Stimulated activated CD8-positive, alpha-beta memory T cell treated with anti-CD3 and anti-CD28 coated beads, Interleukin-4, amount 100 ng/mL, for 4 hours (primary cell): ENCODE measurements at places on chromosomes 16 and 17.

GRCh38 chr17:13346996-13347762 is 254.6 kb downstream of the HS3ST3A1 start:
- DNase-seq, result no peak

GRCh38 chr16:49148410-49148809 is 133.2 kb downstream of the CBLN1 start:
- no peak for DNase-seq

DNA sequence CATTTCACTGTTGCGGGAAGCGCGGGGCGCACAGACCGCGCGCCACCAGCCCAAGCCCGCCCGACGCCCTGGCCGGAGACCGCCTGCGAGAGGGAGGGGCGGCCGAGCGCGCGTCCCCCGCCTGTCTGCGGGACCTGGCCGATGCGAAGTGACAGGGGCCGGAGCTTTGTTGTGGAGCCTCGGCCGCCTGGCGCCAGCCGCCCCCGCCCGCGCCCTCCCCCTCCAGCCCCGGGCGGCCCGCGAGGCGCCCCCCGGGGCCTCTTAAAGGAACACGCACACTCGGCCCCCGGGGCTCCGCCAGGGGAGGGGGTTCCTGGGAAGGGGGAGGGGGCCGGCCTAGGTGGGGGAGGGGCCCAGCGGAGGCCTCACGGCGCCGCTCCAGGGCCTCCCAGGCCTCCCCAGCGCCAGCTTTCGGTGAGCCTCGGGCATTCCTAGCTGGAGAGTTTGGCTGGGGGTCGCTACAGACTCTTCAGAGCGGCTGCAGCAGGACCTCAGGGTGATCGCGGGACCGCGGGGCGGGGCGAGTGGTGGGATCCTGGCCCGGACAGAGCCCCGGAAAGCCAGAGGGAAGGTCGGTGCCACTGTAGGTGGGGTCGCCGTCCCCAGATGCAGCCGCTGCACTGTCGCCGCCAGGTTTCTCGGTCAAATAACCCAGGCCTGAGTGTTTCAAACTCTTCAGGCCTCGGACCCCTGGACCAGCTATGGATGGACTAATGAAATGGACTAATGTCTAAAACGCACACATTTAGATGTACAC is 2.4 kb upstream of the TBX2 start:
- no peak for DNase-seq

DNA sequence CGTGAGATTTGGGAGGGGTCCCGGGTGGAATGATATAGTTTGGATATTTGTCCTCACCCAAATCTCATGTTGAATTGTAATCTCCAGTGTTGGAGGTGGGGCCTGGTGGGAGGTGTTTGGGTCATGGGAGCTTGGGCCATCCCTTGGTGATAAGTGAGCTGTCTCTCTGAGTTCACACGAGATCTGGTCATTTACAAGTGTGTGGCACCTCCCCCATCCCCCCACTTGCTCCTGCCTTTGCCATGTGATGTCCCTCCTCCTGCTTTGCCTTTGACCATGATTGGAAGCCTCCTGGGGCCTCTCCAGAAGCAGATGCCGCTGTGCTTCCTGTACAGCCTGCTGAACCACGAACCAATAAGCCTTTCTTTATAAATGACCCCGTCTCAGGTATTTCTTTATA is 21.3 kb upstream of the BAIAP2 start:
- DNase-seq, result no peak

DNA sequence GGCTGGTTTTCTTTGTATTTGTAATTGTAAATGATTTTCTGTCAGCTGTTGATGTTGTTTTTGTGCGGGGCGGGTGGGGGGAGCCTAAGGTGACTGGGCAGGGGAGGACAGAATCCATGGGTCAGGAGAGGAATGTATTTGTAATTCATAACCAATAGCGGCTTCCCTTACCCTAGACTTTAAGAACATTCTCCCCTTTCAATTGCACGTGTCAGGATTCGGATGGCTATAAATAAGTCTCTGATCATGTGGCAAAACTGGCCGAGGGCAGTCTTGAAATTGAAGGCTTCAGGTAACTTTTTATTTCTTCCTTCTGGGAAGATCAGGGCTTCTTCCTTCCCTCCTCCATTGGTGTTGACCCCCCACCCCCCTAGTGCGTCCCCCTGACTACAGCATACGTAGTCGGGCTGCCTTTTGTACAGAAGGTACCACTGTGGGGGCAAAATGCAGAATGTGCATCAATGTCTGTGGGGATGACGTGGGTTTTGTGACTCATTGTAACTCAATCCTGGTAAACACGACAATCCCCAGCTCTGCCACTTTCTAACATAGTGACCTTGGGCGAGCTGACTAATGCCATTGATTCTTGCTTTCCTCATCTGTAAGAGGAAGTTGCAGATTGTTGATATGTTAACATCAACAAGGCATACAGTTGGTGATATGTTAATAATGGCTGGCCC is 16.2 kb downstream of the MARCHF10 start:
- no peak for DNase-seq

GRCh38 chr16:9738690-9739089 is 443.5 kb downstream of the GRIN2A start:
- no peak for DNase-seq

DNA sequence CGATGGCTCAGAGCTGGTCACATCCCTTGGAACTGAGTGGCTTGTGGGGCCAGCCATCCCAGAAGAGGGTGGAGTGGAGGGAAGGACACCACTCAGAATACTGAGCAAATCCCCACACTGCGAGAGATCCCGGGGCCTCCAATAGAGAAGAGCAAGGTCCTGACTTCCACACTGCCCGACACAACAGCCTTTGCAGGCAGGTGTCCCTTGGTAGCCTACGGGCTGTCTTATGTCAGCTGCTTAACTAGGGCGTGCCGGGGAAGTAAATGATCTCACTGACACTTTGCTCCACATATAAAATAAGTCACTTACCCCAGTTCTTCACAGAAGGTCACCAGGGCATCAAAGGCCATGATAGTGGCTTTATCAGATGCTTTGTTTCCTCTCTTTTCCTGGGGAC is 16.1 kb downstream of the RECQL5 start:
- DNase-seq, result no peak

GRCh38 chr17:76421044-76421407 is 31.9 kb downstream of the UBE2O start:
- no peak for DNase-seq

DNA sequence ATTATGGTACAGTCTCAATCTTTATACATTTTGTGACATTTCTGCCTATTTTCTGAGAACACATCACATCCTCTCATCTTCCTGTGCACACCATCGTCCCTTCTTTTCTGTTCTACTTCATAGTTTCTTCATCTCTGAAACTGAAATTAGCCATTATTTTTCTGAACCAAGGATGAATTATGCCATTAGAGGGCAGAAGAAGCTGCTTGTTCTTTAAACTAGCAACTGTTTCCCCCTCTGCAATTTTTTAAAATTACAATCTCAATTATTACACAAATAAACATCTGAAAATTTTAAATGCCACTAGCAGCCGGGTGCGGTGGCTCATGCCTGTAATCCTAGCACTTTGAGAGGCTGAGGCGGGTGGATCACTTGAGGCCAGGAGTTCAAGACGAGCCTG is 41.3 kb downstream of the RBBP6 start:
- no peak for DNase-seq

DNA sequence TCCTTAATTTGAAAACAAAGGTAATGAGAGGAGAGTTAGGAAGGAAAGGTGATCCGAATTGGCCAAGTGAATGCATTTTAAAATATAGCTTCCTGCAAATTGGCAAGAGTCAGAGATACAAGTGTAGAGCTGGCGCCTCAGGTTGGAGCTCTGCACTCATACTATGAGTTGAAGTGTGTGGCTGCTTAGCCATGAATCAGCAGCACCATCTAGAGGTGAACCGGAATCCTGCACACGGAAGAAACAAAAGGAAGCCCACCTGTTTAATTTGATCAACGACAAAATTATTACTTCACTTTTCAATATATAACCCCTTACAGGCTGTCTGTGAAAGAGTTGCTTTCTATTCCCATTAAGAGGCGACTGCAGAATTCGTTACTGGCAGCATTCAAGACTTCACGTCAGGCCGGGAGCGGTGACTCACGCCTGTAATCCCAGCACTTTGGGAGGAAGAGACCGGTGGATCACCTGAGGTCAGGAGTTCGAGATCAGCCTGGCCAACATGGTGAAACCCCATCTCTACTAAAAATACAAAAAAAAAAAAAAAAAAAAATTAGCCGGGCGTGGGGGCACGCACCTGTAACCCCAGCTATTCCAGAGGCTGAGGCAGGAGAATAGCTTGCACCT is 1253.7 kb upstream of the CDH8 start:
- DNase-seq, result no peak

DNA sequence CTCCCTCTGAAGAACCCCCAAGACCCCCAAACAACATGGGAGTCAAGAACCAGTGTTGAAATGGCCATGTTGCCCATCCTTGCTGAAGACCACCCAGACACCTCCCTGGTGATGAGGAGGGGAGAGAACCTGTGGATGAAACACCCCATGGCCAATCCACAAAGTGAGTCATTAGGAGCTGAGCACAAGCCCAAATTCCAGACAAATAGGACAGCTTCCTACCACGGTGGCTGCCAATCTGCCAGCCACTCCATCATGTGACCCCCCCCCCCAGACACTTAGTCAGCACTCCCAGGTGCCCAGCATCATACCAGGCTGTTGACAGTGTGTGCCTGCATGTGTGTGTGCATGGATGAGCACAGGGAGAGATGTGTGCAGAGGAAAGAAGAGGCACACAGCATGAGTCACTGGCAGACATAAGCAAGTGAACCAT is 26.4 kb upstream of the RPL38 start:
- no peak for DNase-seq

DNA sequence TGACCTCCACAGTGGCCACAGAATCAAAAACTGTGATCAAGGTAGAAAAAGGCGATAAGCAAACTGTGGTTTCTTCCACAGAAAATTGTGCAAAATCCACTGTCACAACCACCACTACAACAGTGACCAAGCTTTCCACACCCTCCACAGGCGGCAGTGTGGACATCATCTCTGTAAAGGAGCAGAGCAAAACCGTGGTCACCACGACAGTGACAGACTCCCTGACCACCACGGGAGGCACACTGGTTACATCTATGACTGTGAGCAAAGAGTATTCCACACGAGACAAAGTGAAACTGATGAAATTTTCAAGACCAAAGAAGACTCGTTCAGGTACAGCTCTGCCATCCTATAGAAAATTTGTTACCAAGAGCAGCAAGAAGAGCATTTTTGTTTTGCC is 83.6 kb downstream of the C17orf58 start:
- no peak for DNase-seq

DNA sequence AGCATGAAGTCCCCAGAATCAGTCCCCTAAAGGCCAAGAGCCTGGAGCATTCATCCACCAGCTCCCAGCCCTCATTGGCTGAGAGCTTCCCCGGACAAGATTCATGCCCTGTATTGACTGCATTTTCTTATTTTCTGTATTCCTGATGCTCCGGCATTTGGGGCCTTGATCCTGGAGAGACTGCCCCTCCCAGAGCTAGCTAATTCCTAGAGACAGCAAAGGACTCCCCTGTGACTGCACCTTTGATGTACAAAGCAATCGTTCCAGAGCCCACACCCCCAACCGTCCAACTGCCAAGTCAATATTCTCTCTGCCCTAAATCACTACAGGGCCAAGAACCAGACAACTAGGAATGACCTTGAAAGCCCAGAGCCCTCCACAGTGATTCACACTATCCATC is 93.4 kb upstream of the CDH5 start:
- no peak for DNase-seq

DNA sequence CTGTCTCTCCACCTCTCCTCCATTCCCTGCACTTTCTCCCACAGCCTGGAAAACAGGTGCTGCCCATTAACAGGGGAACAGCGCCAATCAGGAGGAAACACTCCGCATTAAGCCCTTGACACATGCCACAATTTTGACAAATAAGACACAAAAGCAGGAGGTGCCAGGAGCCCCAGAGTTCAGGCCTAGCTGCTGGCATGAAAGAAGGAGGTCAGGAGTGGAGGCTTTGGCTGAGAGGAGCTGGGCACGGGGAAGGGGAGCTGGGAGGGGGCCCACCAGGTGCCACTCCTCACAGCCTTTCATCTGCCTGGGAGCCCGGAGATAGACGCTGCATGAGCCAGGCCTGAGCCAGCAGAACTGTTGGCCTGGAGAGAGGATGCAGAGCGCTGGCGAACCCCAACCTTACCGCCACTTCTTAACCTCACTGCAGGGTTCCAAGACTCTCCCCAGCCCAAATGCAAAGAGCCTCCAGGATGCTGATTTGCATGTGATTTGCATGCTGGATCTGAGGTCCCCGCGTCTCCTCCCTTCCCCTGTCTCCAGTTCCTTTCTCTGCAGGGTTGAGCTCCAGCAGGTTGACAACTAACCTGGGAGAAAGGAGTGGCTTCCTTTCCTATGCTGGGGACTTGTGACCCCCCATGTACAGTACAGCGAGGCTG is 139.8 kb upstream of the SDK2 start:
- DNase-seq, result no peak

- no peak for DNase-seq
Observed at GRCh38 chr17:2396192-2396567, 4.7 kb downstream of the MNT start.

DNA sequence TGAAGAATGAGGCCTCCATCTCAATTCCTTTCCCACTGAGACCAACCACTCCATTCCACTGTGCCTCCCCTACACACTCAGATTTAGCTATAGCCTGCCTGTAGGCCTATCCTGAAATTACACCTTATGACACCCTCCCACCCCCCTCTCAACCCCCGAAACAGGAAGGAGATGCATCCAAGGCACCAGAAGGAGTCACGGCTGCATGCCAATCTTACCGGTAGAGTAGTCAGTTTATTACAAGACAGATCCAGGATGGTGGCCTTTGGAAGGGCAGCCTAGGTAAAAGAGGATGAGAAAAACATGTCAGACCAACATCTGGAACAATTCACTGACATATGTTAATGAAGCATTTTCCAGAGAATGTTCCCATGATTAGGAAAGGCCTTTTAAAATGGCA is 2.6 kb downstream of the LRRC59 start:
- no peak for DNase-seq

DNA sequence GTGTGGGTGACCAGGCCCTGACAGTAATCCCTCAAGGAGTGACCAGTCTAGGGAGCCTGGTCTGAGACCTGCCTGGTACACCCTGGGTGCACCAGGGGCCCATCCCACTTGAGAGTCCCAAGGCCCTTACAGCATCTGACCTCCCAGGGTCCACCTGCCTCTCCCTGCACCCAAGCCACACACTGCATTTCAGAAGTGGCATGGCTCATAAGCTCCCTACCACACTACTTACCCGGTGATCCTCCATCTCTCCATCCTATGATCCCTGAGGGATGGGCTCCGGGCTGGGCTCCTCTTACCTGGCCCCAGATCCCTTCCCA is 40.6 kb downstream of the LGALS9 start:
- no peak for DNase-seq

GRCh38 chr16:80938004-80938878 is 68.4 kb downstream of the CMC2 start:
- DNase-seq, result no peak

- DNase-seq, result no peak
Observed at GRCh38 chr16:3458278-3458851, 14.9 kb downstream of the NAA60 start.

DNA sequence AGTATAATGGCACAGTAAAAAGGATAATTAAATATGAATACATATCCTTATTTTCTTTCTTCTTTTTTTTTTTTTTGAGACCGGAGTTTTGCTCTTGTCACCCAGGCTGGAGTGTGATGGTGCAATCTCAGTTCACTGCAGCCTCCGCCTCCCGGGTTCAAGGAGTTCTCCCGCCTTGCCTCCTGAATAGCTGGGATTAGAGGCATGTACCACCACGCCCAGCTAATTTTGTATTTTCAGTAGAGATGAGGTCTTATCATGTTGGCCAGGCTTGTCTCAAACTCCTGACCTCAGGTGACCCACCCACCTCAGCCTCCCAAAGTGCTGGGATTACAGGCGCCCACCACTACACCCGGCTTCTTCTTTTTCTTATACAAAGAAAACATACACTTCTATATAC is 12.0 kb downstream of the GABARAPL2 start:
- DNase-seq, result no peak
